Smooth muscle cell of the coronary artery (primary cell): ENCODE measurements at places on chromosomes 6 and 20. TPM values are rescaled to one million over a fixed set of nuclear protein-coding genes. Genes with fewer than 3 reads are reported as not detected.

NNAT gene
- 0.23 TPM in 1 of 2 replicates, not detected in the other for total RNA-seq

UBE2C gene
- total RNA-seq: 1.6 and 7.7 TPM in 2 replicates

PCSK2 gene
- not detected in 2 replicates for total RNA-seq

WTAP gene
- total RNA-seq: 83.6 and 102 TPM in 2 replicates

TP53INP2 gene
- total RNA-seq: 1.3 and 2.7 TPM in 2 replicates
